SHP77 treated with DMSO at 0.1 percent for 48 hours (cell line): ENCODE measurements at places on chromosomes 5 and 9.

DNA sequence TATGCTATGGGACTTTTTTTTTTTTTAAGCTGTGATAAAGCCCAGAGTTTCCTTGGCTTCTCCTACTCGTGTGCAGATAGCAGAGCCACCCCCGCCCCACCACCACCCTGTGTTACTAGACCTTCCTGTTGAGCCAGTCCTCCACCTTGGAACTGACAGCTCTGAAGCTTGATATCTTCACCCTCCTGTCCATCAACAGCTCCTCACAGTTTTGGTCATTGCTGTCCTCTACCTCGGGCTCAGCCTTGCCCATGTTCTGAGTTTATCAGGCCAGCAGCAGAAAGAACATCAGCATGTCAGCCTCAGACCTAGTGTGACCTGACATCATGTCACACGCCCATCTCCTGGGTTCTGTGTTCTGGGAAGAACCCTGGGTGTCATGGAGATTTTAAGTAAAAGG is 167.1 kb upstream of the RAI14 start:
- DNase-seq, result no peak

DNA sequence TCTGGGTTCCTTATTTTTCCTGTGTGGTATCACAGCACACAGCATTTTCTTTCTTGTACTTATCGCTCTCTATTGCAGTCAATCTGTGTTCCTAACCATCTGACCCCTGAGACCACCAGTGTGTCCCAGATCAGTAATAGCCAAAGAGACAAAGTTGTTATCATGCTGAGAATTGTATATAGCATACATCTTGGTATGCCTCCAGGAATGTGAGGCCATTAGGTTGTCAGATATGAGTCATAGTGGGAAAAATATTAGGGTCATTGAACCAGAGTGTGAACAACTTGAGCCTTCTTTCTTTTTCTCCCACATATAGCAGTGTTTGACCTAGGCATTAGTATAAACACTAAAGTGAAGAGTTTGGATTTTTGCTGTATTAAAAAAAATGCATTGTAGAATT is 106.3 kb downstream of the NDUFAF2 start:
- no peak for DNase-seq

GRCh38 chr9:1434052-1434767 is 384.1 kb downstream of the DMRT2 start:
- DNase-seq, result no peak

- no peak for DNase-seq
Observed at GRCh38 chr5:14431534-14431933, 150.1 kb upstream of the OTULINL start.

DNA sequence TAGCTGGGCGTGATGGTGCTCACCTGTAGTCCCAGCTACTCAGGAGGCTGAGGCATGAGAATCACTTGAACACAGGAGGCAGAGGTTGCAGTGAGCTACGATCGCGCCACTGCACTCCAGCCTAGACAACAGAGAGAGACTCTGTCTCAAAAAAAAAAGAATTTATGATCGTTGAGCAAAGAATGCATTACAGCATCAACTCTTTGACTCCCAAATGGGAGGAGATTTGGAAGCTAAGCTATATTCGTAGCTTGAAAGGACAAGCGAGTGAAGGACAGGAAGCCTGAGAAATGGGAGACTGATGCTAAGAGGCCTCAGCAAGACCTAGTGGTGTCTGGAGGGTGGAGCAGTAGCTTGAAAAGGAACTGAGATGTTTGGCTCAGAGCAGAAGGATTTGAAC is 10.3 kb upstream of the CCIN start:
- no peak for DNase-seq

GRCh38 chr9:83965350-83966208 is 14.4 kb downstream of the HNRNPK start:
- no peak for DNase-seq

DNA sequence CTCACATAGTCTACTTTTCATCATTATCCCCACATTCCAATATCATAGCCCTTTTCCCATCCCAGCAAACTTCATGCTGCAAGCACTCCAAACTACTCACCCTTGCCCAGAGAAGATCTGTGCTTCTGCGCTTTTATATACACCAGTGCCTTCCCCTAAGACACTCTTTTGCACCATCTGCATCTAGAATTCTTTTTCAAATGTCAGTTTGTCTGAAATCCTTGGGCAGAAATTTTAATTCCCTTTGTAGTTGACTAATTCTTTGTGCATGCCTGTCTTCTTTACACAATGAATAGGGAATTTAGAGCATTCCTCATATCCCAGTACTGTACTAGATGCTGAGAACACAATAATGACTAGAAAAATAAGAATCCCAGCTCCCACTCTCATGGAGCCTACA is 298.9 kb downstream of the KCNN2 start:
- no peak for DNase-seq

DNA sequence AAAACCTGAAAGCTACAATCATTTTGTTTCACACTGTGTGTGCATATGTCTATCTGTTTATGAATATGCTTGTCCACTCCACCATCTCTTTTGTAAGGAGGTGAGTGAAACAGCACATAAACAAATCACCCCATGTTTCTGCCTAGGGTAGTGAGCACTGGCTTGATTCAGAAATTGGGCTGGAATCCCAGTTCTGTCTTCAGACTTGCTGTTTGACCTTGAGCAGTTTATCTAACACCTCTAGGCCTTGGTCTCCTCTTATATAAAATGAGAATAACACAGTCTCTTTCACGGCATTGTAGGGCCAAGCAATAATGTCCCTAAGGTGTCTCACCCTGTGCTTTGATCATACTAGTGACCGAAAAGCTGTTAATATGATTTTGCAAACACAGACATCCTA is 61.2 kb downstream of the ZNF366 start:
- no peak for DNase-seq

GRCh38 chr5:113447498-113448050 is 12.8 kb upstream of the TSSK1B start:
- no peak for DNase-seq

DNA sequence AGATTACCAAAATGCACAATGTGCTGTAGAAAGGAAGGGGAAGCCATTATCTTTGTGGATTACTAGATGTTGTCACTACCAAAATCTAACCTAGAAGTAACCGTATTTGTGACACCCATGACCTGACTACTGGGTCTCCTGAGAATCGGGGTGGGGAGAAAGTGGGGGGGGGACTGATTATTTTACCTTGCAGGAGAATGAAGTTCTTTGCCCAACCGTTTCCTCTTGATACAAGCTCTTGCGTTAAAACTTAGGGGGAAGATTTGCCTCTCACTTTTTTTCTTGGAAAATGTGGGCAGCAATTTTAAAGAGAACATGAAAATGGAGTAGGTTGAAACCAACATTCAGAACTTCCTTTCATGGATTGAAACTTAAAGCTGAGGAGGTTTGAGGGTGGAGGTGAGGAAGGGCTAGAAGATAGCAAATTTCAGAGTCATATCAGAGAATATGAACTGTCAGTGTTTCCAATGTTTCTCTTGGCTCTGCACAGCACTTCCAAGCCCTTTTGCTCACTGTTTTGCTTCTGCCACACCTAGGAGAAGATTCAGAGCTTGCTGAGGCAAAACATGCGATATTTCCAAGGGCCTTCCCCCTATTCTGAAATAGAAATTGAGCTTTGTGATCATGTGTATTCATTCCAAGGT is 280.8 kb downstream of the AOPEP start:
- DNase-seq, result no peak

GRCh38 chr9:12880406-12881015 is 105.7 kb downstream of the LURAP1L start:
- no peak for DNase-seq
